ENCODE measurements at places on chromosomes 16 and 17.

DNA sequence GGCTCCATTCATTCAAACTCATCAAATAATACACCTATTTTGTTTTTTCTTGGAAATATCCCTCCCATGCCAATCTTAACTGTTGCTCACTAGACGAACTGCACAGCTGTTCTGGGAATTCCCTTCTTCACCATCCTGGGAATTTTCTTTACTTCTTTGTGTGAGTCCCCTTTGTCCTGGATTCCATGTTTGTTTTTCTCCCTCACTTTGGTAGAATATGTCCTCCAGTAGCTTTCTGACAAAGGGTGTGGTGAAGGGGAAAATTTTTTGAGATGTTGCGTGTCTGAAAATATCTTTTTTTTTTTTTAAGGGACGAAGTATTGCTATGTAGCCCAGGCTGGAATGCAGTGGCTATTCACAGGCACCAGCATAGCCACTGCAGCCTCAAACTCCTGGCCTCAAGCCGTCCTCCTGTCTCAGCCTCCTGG lies 17.2 kb upstream of the UTP6 start:
- no peak for DNase-seq

DNA sequence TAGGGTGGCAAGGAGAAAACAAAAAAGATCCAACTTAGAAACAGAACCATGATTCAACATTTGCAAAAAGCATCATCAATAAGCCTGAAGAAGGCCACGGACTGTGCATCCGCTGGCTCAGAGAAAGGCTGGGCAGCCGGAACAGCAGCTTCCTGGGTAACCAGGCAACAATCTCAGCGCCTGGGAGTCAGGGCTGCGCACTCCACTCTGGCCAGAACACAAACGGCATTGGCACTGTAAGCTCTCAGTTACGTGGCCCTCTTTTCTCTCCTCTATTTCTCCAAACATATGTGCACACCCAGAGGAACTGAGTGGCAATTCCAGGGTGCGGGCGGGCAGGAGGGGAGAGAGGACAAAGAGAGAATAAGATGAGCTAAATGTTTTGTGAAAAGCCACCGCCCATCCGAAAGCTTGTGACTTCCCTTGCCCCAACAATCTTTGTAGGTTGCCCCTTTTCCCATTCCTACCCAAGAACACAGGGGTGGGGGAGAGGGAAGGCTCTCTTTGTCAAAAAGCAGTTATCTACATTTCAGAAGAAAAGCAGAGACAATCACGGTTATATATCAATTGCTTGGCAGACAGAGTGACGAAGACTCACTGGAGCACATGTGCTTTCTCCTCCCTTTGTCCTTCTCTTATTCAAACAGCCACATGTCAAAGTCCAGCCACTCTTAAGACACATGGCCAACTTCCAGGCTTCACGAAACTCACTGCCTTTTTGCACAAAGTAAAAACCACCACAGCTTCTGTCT lies 6.6 kb upstream of the GHDC start:
- no peak for DNase-seq

DNA sequence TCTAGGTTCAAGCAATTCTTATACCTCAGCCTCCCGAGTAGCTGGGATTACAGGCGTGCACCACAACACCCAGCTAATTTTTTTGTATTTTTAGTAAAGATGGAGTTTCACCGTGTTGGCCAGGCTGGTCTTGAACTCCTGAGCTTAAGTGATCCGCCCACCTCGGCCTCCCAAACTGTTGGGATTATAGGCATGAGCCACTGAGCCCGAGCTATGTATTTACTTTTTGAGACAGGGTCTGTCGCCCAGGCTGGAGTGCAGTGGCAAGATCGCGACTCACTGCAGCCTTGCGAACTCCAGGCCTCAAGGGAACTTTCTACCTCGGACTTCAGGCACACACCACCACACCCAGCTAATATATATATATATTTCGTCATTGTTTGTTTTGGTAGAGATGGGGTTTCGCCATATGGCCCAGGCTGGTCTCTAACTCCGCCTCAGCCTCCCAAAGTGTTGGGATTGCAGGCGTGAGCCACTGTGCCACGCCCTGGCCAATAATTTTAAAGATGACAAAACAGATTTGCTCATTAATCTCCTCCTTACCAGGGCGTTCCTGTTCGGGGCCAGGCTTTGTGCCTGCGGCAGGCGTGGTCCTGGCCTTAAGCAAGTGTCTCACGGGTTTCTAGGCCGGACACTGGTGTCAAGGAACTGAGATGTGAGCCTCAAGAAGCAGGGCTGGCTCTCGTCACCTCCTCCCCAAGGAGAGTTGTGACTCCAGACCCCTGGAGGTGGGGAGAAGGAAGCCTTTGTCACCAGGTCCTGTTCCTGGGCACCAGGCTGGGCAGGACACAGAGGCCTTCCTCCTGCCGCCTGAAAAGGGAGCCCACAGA lies 4.3 kb upstream of the NPW start:
- peak; percentile 69 for DNase-seq

DNA sequence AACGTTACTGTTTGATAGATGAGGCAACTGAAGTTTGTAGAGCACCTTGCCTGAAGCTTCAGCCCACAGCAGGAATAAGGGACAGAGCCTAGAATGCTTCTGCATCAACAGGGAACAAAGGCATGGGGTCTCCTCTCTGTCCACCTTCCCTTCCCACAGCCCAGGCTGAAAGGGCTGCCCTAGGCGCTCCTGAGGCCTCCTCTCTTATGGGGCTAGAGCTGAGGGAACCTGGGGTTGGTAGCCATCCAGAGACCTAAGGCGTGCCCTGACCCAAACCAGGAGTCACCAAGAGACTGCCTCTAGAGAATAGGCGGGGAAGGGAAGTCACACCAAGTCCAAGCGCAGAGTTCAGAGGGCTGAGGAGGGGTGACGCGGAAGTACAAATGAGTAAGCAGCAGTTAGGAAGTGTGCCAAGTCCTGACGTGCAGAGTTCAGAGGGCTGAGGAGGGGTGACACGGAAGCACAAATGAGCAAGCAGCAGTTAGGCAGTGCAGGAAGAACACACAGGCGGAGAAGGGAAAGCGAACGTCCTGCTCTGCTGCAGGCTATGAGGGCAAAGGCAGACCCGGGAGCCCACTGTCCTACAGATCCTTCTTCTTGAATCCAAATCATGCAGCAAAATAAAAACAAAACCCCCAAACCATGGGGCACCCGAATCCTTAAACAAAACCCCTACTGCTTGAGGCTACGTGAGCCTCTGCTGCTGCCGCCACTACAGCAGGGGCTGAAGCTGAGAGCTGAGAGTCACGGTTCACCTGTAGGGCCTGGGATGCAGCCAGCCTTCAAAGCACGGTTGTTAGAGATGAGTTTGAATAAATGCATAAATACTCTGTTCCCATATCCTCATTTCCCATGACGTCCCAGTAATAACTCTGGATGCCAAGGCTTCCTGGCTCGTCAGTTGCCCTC lies 2.7 kb upstream of the SPG7 start:
- peak; percentile 72 for DNase-seq

- no peak for DNase-seq
These were observed 133.6 kb downstream of the SKAP1 start for GRCh38 chr17:48296453-48296852.

DNA sequence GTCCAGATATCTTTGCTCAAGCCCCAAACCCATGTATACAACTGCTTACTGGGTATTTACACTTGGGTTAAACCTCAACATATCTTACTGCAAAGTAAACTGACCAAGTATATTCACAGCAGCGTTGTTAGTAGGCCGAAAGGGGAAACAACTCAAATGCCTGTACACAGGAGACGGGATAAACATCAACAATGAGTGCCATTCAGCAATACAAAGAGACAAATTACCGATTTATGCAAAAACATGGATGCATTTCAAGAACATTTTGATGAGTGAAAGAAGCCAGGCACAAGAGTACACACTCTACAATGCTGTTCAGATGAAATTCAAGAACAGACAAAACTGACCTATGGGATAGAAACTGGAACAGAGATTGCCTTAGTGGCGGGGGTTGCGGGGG lies 136.3 kb upstream of the CACNG3 start:
- DNase-seq = no peak

DNA sequence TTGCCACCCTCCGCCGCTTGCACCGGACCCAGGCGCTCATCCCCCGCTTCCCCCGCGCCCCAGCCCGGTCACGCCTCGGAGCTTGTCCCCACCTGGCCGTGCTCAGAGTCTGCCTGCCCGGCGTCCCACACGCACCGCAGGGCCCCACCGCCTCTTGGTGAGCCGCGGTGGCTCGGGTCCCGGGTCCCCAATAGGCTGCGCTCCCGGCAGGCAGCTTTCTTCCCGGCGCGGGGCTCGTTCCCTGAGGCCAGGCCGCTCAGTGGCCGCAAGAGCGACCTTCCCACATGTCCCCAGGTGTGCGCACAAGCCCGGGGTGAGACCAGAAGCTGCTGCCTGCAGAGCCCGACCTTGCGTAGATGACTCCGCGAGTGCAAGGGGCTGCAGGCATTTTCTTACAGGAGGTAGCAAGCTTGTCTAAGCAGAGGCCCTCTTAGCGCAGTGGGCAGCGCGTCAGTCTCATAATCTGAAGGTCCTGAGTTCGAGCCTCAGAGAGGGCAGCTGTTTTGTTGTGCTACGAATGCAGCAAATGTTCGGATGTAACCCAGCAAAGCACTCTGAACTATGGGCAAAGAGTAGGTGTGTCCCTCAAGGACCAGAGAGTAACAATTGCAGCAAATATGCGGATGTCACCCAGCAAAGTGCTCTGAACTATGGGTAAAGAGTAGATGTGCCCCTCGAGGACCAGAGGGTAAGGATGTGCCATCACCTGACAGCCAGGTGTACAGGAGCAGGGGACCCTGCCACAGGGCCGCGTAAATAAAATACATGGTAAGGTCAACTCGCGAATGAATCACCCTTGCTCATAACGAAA lies 15.6 kb downstream of the TLE7 start:
- no peak for DNase-seq

- DNase-seq = no peak
These were observed 86.5 kb downstream of the C16orf78 start for GRCh38 chr16:49459953-49460735.

- DNase-seq = no peak
These were observed 7.0 kb downstream of the PLXDC1 start for GRCh38 chr17:39144416-39144840.

- no peak for DNase-seq
These were observed 6.9 kb upstream of the USP31 start for GRCh38 chr16:23156110-23156509.

GRCh38 chr17:73325527-73325842 lies 13.7 kb upstream of the CDC42EP4 start:
- no peak for DNase-seq

DNA sequence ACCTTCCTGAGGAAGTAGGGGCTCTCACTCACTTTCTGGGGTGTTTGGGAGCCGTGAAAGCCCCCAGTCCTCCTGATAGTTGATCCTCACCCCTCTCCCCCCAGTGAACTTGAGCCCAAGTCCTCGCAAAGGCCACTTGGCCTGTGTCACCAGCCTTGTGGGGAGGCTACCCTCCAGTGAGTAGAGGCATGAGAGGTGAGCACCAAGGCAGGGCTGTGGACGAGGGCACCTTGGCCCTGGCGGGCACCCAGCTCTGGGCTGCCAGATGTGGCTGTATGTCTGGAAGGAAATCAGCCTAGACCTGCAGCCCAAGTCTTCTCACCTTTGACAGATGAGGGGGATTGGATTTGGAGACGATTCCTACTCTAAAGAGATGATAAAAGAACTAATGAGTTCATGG lies 3.1 kb downstream of the TTYH2 start:
- no peak for DNase-seq

DNA sequence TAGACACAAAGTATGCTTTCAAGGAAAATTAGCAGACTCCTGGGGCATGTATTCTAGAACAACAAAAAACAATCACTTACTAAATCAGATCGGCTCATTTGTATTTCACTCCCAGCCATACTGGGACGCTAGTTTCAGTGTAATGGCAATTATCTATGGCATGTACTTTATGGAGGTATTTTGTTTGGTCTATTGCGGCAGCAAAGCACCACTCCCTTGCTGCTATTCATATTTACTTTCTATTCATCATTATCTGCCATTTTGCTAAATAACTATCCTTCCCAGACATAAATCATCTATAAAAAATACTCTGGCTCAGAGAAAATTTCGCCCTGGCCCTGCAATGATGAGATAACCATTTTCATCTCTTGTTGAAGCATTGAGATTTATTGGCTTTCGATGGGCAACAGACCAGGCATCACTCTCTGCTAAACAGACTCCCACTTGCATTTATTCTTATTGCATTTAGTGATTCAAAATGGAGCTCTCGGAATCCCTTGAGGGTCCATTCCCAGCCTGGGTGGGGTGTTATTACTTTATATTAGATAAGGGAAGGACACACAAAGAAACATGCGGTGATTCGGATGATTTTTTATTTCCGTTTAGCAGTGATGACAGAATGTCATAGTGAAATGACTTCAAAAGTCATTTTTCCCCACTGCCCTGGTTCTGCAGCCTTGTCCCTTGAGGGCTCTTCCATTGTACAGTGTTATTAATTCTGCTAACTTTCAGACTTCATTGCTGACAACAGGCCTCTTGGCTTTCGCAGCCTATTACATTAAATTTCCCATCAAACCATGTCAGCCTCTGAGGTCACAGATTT lies 225.8 kb downstream of the IRX3 start:
- no peak for DNase-seq

GRCh38 chr17:56674401-56674925 lies 81.0 kb downstream of the NOG start:
- DNase-seq = no peak

DNA sequence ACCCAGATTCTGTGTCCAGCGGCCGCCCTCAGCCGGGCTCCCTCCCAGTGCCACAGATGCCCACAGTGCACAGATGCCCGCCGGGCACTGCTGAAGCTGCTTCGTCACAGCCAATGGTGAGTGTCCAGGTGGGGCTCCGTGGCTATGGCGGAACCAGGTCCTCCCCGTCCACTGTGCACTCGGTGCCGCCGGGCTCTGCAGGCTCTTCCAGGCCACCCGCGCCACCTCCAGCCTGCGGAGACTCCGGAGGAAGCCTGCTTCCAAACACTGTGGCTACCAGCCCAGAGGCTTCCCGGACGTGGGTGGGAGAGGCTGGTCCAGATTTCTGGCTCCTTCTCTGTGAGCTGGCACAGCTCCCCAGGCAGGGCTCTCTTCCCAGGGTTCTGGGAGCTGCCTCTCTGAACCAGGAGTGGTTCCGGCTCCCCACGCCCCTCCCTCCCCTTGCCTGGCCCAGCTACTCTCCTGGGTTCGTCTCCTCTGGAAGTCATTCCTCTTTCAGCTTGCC lies 2.8 kb upstream of the PYCR1 start:
- no peak for DNase-seq

GRCh38 chr16:70675851-70676513 lies 9.9 kb downstream of the MTSS2 start:
- DNase-seq = no peak

GRCh38 chr16:70608521-70608920 lies 37.8 kb upstream of the IL34 start:
- DNase-seq = no peak

DNA sequence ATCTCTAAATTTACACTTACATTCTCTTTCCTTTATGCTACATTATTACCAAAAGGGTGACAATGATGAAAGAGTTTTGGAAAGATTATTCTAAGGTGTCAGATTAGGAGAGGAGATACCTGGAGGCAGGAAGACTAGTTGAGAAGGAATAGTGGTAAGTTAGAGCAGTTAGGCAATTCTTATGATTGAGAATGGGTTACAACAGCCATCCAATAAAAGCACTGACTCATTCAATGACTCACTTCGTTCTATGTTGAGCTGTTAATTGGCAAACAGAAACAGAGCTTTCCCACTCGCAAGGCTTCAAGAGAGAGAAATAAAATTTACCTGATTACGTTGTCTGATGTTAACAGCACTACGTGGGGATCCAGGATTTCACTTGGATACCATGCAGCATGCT lies 5.8 kb downstream of the NUP88 start:
- no peak for DNase-seq

- no peak for DNase-seq
These were observed 86.4 kb downstream of the TEX14 start for GRCh38 chr17:58605470-58605869.

- DNase-seq = no peak
These were observed 151.0 kb upstream of the CDC42EP4 start for GRCh38 chr17:73462823-73463222.

All from H54 (cell line).